ENCODE measurements at places on chromosomes 1 and 21. TPM values are rescaled to one million over a fixed set of nuclear protein-coding genes. Genes with fewer than 3 reads are reported as not detected.

DNA sequence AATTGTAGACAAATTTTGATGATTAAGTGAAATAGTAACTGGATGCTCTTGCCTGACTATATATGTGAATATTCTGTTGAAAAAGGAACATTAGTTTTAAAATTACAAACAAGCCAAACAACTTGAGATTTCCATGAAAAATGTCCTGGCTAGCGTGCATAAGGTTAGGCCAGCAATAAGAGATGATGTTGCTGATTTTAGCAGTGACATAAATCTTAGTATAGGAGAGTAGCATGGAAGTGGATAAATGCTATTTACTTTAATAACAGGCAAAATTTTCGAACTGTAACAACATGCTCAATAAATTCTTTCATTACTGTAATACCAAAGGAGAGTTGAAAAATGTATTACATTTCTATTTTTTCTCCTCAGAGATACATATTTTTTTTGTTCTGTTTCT is 266.6 kb downstream of the LRRC7 start:
- H3K27me3 ChIP-seq, result no peaks in the 10 kb centered on the region
- no peak overlapping the region for H3K4me3 ChIP-seq
- H3K4me1 ChIP-seq, result no peaks in the 10 kb centered on the region
- H3K36me3 ChIP-seq, result no peaks in the 10 kb centered on the region
- DNase-seq, result no peak

DNA sequence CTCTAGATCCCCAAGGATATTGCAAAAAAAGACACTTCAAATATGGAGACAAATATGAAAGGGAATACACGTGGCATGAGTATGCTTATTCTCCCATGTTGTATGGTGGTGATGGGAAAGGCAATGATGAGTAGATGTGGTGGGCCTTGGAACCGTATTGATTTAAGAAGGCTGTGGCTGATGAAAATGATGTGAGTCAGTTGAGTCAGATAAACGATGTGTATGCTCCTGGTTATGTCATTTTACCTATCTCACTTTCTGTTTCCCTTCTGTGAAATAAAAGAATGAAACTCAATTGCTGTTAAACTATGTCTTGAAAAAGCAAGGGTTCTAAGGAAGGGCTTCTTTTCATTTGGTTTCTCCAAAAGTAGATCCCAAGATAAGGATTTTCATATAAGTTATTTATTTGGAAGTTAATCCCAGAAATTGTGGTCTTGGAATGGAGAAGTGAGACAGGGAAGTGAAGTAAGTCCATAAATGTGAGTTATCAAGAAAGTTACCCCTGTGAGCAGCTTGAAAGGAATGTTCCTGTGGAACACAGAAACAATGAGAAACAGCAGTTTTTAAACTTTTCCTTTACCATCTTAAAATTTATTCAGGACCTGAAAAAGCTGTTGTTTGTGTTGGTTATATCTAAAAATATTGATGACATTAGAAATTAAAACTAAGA is 292.0 kb downstream of the DUSP10 start:
- H3K4me3 ChIP-seq, result no peak overlapping the region
- DNase-seq, result no peak
- no peaks in the 10 kb centered on the region for H3K4me1 ChIP-seq
- no peaks in the 10 kb centered on the region for H3K27me3 ChIP-seq
- H3K27ac ChIP-seq, result no peak overlapping the region
- no peaks in the 10 kb centered on the region for H3K36me3 ChIP-seq

- no peaks in the 10 kb centered on the region for H3K4me1 ChIP-seq
- H3K36me3 ChIP-seq, result no peaks in the 10 kb centered on the region
- no peak overlapping the region for H3K4me3 ChIP-seq
- no peak for DNase-seq
- no peak overlapping the region for H3K27ac ChIP-seq
- H3K27me3 ChIP-seq, result no peaks in the 10 kb centered on the region
Measured at GRCh38 chr1:158898722-158899121, 32.6 kb upstream of the PYHIN1 start.

- no peak for DNase-seq
- H3K4me1 ChIP-seq, result no peaks in the 10 kb centered on the region
- H3K4me3 ChIP-seq, result no peak overlapping the region
- H3K36me3 ChIP-seq, result no peaks in the 10 kb centered on the region
Measured at GRCh38 chr1:160558660-160559380, 20.5 kb downstream of the CD84 start.

GRCh38 chr1:164619006-164619784 is 60.2 kb downstream of the PBX1 start:
- no peaks in the 10 kb centered on the region for H3K27me3 ChIP-seq
- no peaks in the 10 kb centered on the region for H3K36me3 ChIP-seq
- no peak for DNase-seq
- H3K4me1 ChIP-seq, result peaks cover 58% of the 10 kb centered on the region
- H3K27ac ChIP-seq, result peak overlapping the region; percentile 34

Gene PPFIA4
- 0.89 TPM for total RNA-seq

Gene EDARADD
- 6.6 TPM for total RNA-seq

Gene SPATA21
- total RNA-seq, result not detected

Data from suprapubic skin (tissue), 4 donors.